ENCODE measurements at places on chromosomes 12 and 14.

DNA sequence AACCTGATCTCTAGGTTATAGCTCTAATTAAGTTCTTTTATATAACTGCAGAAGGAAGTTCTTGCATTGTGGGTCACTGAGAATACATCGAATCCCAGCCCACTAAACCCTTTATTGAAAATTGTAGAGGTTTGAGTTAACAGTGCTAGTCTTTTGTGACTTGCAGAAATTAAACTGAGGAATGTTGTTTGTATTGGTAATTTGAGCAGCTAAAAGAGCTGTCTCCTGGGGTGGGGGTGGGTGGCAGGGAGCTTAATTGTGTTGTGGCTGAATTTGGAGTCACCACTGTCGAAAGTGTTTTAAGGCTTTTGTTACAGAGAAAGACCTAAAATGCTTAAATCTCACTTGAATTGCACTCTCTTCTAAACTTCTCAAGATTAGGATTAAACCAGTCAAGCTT is 3.2 kb upstream of the COX8C start:
- DNase-seq: no peak

- DNase-seq: no peak
Measured at GRCh38 chr14:46432516-46432915, 219.1 kb downstream of the RPL10L start.

- DNase-seq: peak; percentile 93
Measured at GRCh38 chr12:91382081-91382543, 199.5 kb upstream of the DCN start.

GRCh38 chr14:97581016-97581415 is 783.8 kb downstream of the VRK1 start:
- DNase-seq: peak; percentile 58

- no peak for DNase-seq
Measured at GRCh38 chr12:119229205-119229604, 50.5 kb downstream of the HSPB8 start.

- no peak for DNase-seq
Measured at GRCh38 chr12:75542942-75543341, 31.5 kb upstream of the KRR1 start.

GRCh38 chr12:83057436-83057835 is 370.7 kb downstream of the TMTC2 start:
- no peak for DNase-seq

DNA sequence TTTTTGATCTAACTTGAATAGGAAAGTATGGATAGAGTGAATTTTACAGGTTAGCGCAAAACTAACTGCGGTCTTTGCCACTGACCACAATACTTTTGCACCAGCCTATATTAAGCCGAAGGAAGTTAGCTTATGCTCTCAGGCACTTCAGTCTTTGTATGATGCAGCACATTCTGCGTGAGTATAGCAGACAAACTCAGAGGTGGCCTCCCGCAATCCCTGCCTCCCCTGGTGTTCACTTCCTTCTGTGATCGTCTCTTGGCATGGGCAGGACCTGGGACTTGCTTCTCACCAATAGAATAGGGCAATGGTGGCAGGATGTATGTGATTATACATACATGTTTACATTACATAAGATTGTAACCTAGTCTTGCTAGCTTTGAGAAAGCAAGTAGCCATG is 10.3 kb upstream of the SLC6A13 start:
- no peak for DNase-seq

GRCh38 chr12:6541371-6542165 is 7.3 kb downstream of the GAPDH start:
- DNase-seq: no peak

GRCh38 chr12:79433465-79434072 is 257.2 kb downstream of the PAWR start:
- no peak for DNase-seq

DNA sequence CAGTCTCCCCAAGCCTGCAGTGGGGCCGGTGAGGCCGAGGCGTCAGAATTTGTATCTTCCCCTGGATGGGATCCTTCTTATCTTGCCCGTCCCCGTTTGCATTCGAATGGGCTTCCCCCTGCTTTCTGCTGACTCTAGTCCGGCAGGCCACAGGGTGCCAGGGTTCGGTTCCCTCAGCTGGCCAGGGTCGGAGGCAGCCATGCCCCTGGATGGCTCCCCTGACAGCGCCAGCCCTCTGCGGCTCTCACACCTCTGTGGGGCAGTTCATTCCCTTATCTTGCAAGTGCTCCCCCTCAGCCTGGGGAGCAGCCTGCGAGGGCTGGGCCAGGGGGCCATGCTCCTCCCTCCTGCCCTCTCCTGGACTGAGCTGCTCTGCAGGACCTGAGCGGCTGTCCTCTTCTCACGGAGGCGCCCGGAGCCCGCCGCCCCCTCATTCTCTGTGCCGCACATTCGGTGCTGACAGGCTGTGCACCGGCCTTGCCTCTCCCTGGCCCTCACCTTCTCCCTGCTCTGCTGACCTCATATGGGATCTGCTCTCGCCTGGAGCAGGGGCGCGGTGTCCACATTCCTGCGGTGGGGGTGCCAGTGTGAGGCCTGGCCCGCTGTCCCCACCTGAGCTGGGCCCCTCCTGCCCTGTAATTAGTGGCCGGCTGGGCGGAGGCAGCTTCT is 32.8 kb downstream of the KIF26A start:
- DNase-seq: peak; percentile 98

DNA sequence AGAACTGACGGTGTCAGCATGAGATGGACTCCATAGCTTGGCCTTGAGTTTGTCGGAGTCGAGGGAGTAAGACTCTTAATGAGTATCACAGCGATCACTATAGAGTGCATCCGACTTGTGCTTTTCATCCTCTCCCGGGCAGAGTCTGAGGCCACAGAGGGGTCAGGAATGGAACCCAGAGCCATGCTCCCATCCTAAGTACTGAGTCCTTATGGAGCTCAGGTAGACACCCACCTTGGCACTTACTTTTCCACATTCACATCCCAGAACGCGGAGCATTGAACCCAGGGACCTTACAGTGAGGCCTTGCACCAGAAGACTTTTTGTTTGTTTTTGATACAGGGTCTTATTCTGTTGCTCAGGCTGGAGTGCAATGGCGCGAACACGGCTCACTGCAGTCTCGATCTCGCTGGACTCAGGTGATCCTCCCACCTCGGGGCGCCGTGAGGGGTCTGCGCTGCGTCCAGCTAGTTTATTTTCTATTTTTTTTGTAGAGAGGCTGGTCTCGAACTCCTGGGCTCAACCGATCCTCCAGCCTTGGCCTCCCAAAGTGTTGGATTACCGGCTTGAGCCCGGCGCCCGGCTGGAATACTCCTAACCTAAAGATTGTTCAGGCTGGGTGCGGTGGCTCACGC is 719 bp upstream of the SRSF9 start:
- DNase-seq: no peak

DNA sequence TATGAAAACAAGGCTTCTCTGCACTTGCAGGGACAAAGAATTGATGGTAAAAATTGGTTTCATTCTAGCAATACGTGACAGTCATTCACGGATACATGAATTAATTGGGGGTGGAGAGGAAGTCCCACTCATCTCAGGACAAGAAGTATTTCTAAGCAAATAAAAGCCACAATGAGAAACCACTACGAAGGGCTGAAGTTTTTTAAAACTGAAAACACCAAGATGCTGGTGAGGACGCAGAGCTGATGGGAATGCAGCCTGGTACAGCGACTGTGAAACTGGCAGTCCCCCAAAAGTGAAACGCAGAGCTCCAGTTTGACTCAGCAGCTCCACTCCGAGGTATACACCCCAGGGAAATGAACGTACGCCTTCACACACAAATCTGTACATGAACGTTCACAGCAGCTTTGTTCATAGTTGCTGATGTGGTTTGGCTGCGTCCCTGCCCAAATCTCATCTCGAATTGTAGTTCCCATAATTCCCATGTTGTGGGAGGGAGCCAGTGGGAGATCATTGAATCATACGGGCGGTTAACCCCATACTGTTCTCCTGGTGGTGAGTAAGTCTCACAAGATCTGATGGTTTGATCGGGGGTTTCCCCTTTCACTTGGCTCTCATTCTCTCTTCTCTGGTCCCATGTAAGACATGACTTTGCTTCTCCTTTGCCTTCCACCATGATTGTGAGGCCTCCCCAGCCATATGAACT is 89.0 kb downstream of the SCARB1 start:
- DNase-seq: no peak

GRCh38 chr12:21699851-21700250 is 42.2 kb upstream of the LDHB start:
- DNase-seq: no peak

DNA sequence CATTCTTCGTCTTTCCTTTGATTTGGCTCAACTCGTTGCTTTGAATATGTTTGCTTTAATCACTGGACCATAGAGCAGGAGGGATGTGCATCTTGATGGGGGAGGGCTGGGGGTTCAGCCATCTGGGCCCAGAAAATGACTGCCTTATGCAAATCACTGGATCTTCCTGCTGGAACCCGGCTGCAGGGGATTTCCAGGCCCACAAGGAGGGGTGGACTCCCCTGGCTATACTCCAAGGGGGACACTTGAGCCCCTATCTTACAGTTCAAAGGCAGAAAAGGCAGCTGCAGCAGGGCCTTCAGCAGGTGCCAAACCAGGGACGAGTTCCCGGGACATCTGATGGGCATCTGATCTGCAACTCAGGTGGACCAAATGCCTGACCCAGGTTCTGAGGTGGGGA is 122.5 kb downstream of the DICER1 start:
- DNase-seq: no peak

GRCh38 chr12:128823216-128823915 is 392 bp downstream of the SLC15A4 start:
- peak; percentile 88 for DNase-seq

DNA sequence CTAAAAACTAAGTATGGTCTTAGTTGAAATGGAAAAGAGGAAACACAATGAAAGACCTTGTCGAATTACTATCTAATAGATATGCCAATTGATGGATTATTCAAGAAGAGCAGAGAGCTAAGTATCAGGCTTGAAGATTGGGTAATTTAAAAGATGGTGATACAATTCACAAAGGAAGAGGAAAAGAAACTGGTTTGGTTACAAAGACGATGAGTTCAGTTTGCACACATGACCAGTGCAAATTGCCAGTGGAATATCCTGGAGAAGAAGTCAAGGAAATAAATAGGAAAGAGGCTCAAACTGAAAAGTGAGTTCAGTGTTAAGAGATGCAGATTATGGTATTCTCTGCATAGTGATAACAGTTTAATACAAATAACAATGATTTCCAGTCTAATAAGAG is 2.5 kb upstream of the RAP1B start:
- no peak for DNase-seq

- no peak for DNase-seq
Measured at GRCh38 chr14:50647282-50647681, 20.8 kb downstream of the SAV1 start.

GRCh38 chr12:91417650-91418049 is 235.0 kb upstream of the DCN start:
- no peak for DNase-seq

DNA sequence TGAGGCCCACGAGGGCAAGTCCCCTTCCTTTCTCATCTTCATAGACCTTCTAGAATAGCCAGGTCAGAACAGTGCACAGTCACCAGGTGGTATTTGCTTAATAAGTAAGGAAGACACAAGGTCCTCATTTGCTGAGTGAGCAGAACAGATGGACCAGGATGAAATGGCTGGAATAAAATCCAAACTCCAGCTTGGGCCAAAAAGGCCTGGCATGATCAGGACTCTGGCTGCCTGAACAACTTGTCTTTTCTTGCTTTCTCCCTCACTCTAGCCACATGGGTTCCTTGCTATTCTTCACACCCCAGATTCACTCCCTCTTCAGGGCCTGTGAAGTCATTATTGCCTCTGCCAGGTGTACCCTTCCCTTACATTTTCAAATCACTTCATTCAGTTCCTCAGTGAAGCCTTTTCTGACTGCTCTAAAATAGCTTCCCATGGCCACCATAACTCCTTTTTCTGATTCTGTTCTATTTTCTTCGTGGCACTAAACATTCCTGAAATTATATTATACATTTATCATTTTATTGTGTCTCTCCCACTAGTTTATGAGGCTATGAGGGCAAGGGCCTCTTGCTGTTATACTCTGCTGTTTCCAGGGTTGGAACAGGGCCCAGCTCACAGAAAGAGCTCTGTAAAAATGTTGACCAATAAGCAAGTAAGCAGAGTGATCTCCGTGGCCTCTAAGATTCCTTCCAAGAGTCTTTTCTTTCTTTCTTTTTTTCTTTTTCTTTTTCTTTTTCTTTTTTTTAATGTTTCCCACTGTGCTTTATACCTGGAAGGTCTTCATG is 150.8 kb downstream of the TTC8 start:
- DNase-seq: no peak

DNA sequence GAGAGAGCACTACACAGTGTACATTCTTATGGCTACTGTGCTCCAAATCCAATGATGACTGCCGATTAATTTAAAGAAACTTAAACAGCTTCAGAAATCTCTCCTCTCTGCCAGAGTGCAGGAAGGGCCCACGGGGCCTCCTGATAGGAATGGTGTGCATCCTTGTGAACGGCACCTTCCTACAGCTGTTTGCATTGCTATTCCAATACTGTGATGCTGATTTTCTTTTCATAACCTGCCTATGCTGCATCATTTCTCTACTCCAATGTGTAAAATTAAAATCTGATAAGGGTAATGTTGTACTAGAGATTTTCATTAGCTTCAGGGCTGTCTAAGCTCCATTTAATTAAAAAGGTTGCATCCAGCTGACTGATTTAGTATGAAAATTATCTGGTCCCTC is 159.0 kb downstream of the HELB start:
- no peak for DNase-seq

GRCh38 chr12:29739279-29739991 is 44.3 kb downstream of the TMTC1 start:
- no peak for DNase-seq

DNA sequence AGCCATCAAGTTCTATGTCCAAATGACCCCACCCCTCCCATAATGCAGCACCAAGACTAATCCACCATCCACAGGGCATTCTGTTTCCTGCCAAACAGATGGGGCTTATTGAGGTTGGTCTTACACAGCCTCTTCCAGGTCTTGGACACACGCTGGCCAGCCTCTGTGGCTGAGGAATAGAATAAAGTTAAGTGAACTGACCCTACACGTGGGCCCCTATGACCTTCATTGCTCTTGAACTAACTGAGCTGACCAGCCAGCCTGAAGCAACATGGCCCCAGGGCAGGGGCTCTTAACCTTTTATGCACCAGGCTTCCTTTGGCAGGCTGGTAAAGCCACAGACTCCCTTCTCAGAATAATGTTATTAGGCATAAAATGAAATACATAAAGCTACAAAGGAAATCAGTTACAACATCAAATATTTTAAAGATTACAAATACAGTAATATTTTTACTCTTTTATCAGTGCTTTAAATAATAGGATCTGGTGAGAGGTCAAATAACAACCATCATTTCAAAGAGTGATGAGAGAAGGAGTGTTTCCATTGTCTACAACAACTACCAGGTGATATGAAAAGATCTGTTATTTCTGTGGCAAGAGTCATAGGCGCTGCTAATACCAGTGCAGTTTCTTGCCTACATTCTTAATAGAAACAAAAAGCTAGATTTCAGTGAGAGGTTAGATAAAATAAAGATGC is 192.9 kb upstream of the NUDT4 start:
- peak; percentile 43 for DNase-seq

- DNase-seq: peak; percentile 66
Measured at GRCh38 chr14:104130974-104131651, 7.3 kb upstream of the KIF26A start.
